ENCODE measurements at places on chromosomes 4 and X. TPM values are rescaled to one million over a fixed set of nuclear protein-coding genes. Genes with fewer than 3 reads are reported as not detected.

Gene TMEM255A
- 0.07 TPM for total RNA-seq

Gene SLC39A8
- total RNA-seq: 3.1 TPM

Gene MTTP
- 0.33 TPM for total RNA-seq

Gene S100G
- not detected for total RNA-seq

Gene GPAT3
- 14.1 TPM for total RNA-seq

Gene CT47A7
- total RNA-seq: not detected

Gene PFKFB1
- 0.03 TPM for total RNA-seq

Gene AMBN
- not detected for total RNA-seq

Gene ASB11
- not detected for total RNA-seq

Gene CDS1
- 0.26 TPM for total RNA-seq

Gene GPRASP2
- 14.2 TPM for total RNA-seq

Gene NDP
- total RNA-seq: 17.2 TPM

Gene ARMCX1
- total RNA-seq: 40.6 TPM

Gene TGIF2LX
- total RNA-seq: not detected

Gene PABPC1L2A
- total RNA-seq: not detected

Gene F11
- total RNA-seq: not detected

Gene GYPA
- total RNA-seq: not detected

Gene PDE5A
- 90.4 TPM for total RNA-seq
